K562 (cell line): ENCODE measurements at places on chromosomes 3 and 15. TPM values are rescaled to one million over a fixed set of nuclear protein-coding genes. Genes with fewer than 3 reads are reported as not detected.

The PODXL2 gene
- total RNA-seq: 39.6 and 42.4 TPM in 2 replicates

DNA sequence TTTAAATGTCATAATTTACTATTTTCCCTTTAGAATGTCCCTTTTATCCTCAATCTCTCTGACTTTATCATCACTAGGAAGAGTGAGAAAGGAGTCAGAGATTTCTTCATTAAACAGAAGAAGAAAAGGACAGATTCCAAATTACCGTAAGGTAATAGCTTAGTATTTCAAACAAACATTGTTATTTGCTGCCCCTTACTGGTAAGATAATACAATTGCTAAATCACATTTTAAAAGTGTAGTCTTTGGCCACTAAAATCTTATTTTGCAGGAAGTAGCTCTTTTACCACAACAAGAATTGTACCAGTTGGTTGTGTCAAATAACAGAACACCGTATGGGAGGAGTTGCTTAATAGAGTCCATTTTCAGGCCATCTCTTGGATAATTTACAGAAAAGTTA, 53.7 kb downstream of the CGGBP1 start:
- DNase-seq: peak; percentile 15
- no peak overlapping the region for H3K27ac ChIP-seq
- H3K4me3 ChIP-seq: no peak overlapping the region
- no peaks in the 10 kb centered on the region for H3K27me3 ChIP-seq

GRCh38 chr3:123759311-123759710, 124.8 kb downstream of the MYLK start:
- DNase-seq: no peak
- no peaks in the 10 kb centered on the region for H3K36me3 ChIP-seq
- H3K27me3 ChIP-seq: no peaks in the 10 kb centered on the region
- no peak overlapping the region for H3K27ac ChIP-seq
- H3K4me1 ChIP-seq: no peaks in the 10 kb centered on the region

The GPR160 gene
- total RNA-seq: 5.0 and 6.6 TPM in 2 replicates

DNA sequence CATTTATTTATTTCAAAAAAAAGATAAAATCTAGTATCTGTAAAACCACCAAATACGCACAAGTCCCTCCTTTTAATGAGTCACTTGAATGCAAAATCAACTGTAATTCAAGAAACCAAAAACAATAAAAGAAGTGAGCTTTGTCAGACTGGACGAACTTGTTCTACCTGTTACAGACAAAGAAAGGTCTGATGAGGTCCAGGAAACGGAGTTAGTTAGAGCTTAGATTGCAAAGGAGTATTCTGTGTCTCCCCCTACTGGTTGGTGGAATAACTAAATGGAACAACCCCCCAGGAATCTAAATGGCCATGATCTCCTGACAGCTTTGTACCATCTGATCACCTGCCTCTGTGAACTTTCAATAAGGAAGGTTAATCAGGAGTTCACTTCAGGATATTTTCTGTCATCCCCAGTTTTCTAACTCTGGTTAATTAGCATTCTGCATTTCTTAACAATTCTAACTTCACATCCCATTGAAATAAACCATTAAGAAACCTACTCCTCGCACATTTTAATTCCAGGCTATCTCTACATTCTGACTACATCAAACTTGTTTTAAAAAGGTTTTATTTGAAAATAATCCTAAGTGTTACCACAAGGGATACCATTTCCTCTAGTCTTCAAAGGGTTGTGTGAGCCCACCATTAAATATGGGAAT, 333.0 kb upstream of the SATB1 start:
- H3K36me3 ChIP-seq: no peaks in the 10 kb centered on the region
- DNase-seq: peak; percentile 37
- no peaks in the 10 kb centered on the region for H3K4me1 ChIP-seq
- no peaks in the 10 kb centered on the region for H3K27me3 ChIP-seq
- no peak overlapping the region for H3K27ac ChIP-seq

GRCh38 chr15:26294059-26294689, 431.0 kb upstream of the ATP10A start:
- DNase-seq: no peak
- no peak overlapping the region for H3K27ac ChIP-seq
- H3K4me3 ChIP-seq: no peak overlapping the region
- no peaks in the 10 kb centered on the region for H3K36me3 ChIP-seq
- no peaks in the 10 kb centered on the region for H3K4me1 ChIP-seq

- no peak overlapping the region for H3K4me3 ChIP-seq
- H3K27ac ChIP-seq: no peak overlapping the region
- H3K4me1 ChIP-seq: no peaks in the 10 kb centered on the region; the same call in 2 of the 3 replicates
- no peaks in the 10 kb centered on the region for H3K36me3 ChIP-seq
- no peak for DNase-seq
- peaks cover 10% of the 10 kb centered on the region; the same call in 2 of the 3 replicates for H3K27me3 ChIP-seq
Observed at GRCh38 chr15:69666921-69667811, 214.5 kb downstream of the RPLP1 start.

DNA sequence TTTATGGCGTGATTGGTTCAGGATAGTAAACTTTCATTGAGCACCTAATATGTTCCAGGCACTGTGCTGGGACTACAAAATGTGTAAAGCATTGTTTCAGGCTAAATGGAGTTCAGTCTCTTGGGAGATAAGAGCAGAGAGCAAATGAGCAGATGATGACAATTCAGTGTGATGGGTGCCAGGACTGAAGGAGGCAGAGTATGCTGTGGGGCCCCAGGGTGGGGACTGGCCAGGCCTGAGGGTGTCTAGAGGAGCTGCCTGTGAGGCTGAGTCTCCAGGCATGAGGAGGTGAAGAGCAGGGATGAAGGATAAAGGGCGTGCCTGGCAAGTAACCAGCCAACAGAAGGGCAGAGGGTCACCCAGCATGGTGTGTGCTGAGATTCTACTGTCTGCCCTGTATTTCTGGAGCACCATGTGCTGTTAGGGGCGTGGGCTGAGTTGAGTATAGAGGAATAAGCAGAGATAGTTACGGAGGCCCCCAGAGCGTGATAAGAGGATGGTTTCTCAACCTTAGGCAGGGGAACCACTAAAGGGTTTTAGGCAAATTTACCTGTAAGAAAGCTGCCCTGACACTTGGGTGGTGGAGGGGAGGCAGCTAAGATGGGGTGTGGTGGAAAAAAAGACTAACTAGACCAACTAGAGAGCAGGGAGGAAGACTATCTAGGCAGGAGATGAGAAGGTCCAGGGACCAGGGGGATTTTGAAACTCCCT, 38.5 kb downstream of the EPHB1 start:
- no peak for DNase-seq
- H3K36me3 ChIP-seq: no peaks in the 10 kb centered on the region
- H3K4me3 ChIP-seq: no peak overlapping the region
- no peak overlapping the region for H3K27ac ChIP-seq
- no peaks in the 10 kb centered on the region for H3K27me3 ChIP-seq

DNA sequence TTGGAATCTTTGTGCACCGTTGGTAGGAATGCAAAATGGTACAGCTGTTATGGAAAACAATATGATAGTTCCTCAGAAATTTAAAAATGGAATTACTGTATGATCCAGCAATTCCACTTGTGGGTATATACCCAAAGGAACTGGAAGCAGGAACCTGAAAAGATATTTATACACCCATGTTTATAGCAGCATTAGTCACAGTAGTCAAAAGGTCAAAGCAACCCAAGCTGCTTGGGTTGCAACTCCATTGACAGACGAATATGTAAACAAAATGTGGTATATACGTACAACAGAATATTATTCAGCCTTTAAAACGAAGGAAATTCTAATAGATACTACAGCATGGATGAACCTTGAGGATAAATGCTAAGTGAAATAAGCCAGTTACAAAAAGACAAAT, 35.0 kb upstream of the CAPN3 start:
- no peaks in the 10 kb centered on the region for H3K27me3 ChIP-seq
- no peaks in the 10 kb centered on the region for H3K4me1 ChIP-seq
- no peaks in the 10 kb centered on the region for H3K36me3 ChIP-seq
- H3K27ac ChIP-seq: no peak overlapping the region
- no peak overlapping the region for H3K4me3 ChIP-seq

DNA sequence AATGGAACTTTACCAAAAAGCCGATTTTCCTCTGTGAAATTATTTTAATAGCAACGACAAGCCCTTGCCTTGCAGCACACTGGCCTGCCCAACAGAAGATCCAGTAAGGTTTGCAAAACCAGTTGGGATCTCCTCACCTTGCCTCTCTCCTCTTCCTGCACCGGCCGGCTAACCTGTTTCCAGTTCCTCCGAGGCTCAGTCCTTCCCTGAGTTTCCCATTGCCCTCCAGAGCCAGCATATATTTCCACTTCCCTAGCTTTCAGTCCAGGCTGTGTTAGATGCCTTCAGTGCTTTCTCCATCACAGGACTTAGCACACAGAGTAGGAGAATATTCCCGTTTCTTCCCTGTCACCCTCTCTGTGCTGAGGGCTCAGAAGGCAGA, 60.3 kb downstream of the NOX5 start:
- DNase-seq: no peak
- no peaks in the 10 kb centered on the region for H3K4me1 ChIP-seq
- no peak overlapping the region for H3K27ac ChIP-seq
- H3K36me3 ChIP-seq: no peaks in the 10 kb centered on the region
- peaks cover 30% of the 10 kb centered on the region for H3K27me3 ChIP-seq

DNA sequence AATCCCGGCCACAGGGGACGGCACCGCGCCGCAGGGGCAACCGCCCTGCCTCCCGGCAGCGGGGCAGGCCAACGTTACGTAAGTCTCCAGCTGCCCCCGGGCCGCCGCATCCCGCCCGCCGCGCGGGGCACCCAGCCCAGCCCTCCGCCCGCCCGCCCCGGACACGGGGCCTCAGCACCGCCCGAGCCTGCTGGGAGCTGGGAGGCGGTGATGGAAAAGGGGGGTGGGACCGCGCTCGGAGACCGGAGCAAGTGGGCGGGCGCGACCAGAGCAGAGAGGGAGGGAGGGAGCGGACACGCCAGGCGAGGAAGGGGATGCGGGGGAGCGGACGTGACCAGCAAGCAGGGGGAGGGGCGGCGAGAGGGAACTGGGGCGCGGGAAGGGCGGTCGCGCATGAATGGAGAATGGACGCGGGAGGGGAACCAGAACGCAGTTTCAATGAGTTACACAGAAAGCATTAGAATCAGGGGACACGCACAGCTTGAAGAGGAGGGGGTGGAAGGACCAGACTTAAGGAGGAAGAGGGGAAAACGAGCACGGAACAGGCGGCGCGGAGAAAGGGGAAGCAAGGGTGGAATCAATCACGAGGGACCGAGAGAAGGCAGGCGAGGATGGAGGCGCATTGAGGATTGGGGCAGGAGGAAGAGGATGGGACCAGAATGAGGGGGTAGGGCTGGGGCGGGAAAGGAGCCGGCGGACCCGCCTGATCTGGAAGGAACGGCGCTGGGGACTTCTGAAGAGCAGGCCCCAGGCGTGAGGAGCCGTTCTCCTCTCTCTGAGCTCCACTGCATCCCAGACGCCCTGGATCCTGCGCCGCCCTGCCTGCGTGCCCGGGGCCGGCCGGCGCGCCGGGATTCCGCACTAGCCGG, 559 bp downstream of the PKM start:
- peaks cover 67% of the 10 kb centered on the region for H3K4me1 ChIP-seq
- peak; percentile 82 for DNase-seq
- H3K36me3 ChIP-seq: peaks cover 28% of the 10 kb centered on the region
- peak overlapping the region; percentile 67 for H3K4me3 ChIP-seq
- no peaks in the 10 kb centered on the region for H3K27me3 ChIP-seq

- peaks cover 27% of the 10 kb centered on the region for H3K4me1 ChIP-seq
- H3K4me3 ChIP-seq: no peak overlapping the region
- no peaks in the 10 kb centered on the region for H3K27me3 ChIP-seq
- no peak for DNase-seq
- no peaks in the 10 kb centered on the region for H3K36me3 ChIP-seq
Observed at GRCh38 chr15:28930476-28931291, 44.9 kb downstream of the APBA2 start.

DNA sequence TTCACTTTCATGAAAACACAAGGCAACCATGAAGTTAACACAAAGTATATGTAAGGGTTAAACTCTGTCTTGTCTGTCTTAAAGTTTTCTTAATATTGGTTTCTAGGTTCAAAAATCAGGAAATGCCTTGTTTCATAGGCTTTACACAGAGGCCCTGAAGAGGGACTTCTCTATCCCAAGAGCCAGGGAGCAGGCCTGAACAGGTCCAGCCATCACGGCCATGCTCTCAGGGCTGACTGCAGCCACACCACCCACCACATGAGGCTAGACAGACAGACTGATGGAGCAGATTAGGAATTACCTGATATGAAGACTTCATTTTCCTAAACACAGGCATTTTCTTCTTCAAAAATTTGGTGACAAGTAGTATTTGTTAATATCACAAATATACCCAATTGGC, 502.9 kb downstream of the GABRG3 start:
- DNase-seq: no peak
- H3K4me3 ChIP-seq: no peak overlapping the region
- H3K27me3 ChIP-seq: no peaks in the 10 kb centered on the region; the same call in 2 of the 3 replicates
- H3K27ac ChIP-seq: no peak overlapping the region
- H3K36me3 ChIP-seq: no peaks in the 10 kb centered on the region

- no peaks in the 10 kb centered on the region for H3K27me3 ChIP-seq
- H3K36me3 ChIP-seq: no peaks in the 10 kb centered on the region
- no peak overlapping the region for H3K27ac ChIP-seq
- H3K4me3 ChIP-seq: no peak overlapping the region
- peak; percentile 26 for DNase-seq
Observed at GRCh38 chr3:56251343-56251945, 216.8 kb downstream of the ERC2 start.

DNA sequence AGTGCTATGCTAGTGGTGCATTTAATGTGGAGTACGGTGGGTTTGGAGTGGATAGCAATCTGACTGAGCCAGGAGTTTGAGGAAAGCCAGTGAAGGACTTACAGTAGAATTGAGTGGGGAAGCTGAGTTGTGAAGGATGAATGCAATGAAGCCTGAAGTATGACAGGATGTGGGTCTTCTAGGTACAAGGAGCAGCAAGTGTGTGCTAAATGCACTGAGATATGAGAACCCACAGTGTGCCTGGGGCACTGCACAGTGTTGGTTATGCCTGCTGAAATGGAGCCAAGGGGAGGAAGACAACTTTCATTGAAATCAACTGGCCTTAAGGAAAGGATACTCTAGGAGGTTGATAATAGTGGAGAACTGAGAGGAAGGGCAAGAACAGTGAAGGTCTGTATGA, 105.5 kb upstream of the MRPL3 start:
- no peaks in the 10 kb centered on the region for H3K4me1 ChIP-seq
- no peaks in the 10 kb centered on the region for H3K36me3 ChIP-seq
- no peak overlapping the region for H3K4me3 ChIP-seq
- DNase-seq: no peak
- H3K27ac ChIP-seq: no peak overlapping the region
- H3K27me3 ChIP-seq: no peaks in the 10 kb centered on the region

The CYP8B1 gene
- total RNA-seq: 0.04 and 0.13 TPM in 2 replicates

The RASGRP1 gene
- 0.31 and 0.51 TPM in 2 replicates for total RNA-seq

The CAMK2N2 gene
- total RNA-seq: 0.22 and 0.27 TPM in 2 replicates

DNA sequence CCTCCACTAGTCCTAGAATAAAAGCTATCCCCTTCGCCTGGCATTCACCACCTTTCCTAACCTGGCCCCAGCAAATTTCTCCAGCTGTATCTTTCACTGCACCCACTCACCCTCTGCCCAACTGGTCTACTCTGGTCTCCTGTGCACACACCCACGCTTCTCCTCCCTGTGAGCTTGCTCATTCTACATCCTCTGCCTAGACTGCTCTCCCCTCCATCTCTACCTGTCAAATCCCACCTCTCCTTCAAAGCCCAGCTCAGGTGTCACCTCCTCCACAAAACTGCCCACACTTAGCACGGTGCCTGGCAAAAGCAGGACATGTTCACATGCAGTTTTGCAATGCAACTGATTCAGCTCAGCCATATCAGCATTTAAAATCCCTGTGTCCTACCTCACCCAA, 45.8 kb upstream of the NTRK3 start:
- peaks cover 8% of the 10 kb centered on the region; the same call in 1 of the 2 replicates for H3K27me3 ChIP-seq
- H3K27ac ChIP-seq: no peak overlapping the region
- H3K36me3 ChIP-seq: no peaks in the 10 kb centered on the region
